Stimulated activated CD8-positive, alpha-beta memory T cell treated with anti-CD3 and anti-CD28 coated beads, Interleukin-4, amount 100 ng/mL, for 24 hours (primary cell): ENCODE measurements at places on chromosomes 5 and 9.

DNA sequence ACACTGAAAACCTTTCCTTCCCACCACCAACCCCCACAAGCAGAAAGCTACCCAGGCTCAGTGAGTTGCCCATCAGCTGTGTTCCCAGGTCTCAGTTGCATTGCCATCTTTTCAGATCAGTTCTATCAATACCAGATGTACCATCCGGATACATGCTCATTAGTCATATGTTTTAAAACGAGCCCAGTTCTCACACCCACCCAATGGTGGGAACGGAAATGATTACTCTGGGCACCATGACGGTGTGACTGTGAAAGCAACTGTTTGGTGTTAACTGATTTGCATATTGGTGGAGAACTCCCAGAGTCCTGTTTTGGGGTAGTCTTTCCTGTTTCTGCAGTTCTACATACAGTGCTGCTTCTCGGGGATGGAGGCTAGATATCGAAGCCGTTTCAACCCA is 212.3 kb downstream of the TRIM36 start:
- DNase-seq: no peak

DNA sequence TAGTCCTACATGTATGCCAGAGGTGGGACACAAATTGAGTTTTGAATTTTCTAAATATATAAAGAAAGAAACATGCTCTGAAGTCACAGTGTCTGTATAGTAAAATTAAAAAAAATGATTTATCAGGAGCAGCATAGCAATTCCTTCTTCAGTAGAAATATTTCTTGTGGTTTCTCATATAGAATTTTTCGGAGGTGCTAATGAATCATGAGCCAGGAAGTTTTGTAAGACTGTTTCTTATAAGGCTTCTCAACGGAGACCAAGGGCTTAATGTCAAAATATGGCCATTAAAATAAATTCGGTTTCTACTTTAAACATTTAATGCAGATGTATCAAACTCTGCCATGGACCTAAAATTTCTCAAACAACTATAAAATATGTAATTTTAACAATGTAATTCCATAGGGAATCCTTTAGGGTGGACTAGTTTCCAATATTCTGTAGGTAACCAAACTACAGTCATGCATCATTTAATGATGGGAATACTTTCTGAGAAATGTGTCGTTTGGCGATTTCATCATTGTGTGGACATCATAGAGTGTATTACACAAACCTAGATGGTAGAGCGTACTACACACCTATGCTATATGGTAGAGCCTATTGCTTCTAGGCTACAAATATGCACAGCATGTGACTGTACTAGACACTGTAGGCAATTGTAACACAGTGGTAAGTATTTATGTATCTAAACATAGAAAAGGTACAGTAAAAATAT is 66.3 kb downstream of the ANKRD55 start:
- DNase-seq: no peak

DNA sequence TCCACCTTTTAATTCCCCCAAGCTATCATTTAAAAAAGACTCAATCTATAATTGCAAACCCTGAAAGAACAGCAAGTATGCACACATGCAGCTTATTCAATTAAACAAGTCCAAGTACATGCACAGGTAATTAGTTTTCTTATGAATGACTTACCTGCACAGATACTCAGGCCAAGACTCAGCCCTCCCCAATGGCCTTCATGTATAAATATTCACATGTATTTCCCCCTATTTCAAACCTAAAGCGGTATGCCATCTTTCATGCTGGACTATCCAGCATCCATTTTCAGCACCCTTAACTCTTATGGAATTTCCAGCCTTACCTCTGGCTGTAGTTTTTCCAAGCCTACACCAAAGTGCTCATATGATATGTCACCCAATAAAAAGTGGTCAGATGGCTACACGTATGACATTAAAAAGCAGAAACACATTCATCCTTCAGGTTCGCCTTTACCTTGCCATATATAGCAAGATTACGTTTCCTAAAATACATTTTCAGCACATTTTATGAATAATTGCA is 205.5 kb downstream of the MEF2C start:
- no peak for DNase-seq

DNA sequence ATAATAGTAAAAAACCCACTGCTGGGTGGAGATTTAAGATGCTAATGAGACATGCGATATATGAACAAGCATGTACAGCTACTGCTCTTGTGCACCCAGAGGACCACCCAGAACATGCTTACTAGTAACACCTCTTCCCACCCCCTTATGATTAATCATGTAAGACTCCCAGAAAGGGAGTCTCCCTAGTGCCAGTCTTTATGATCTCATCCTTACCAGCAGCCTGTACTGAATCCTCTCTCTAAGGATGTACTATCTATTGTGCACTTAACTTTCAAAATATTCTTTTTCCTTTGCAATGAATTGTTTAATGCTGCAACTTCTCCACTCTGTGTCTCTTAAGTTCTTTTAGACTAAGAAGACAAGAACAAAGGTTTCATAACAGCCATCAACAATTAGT is 9.1 kb upstream of the MAT2B start:
- DNase-seq: no peak

GRCh38 chr5:80399526-80400239 is 8.2 kb upstream of the ZFYVE16 start:
- no peak for DNase-seq

- DNase-seq: no peak
These were observed 73.4 kb upstream of the PLPP6 start for GRCh38 chr9:4588721-4589120.

- DNase-seq: no peak
These were observed 86.5 kb downstream of the KLHL3 start for GRCh38 chr5:137649228-137649935.

- DNase-seq: no peak
These were observed 136.1 kb downstream of the TMEM38B start for GRCh38 chr9:105830461-105830860.

DNA sequence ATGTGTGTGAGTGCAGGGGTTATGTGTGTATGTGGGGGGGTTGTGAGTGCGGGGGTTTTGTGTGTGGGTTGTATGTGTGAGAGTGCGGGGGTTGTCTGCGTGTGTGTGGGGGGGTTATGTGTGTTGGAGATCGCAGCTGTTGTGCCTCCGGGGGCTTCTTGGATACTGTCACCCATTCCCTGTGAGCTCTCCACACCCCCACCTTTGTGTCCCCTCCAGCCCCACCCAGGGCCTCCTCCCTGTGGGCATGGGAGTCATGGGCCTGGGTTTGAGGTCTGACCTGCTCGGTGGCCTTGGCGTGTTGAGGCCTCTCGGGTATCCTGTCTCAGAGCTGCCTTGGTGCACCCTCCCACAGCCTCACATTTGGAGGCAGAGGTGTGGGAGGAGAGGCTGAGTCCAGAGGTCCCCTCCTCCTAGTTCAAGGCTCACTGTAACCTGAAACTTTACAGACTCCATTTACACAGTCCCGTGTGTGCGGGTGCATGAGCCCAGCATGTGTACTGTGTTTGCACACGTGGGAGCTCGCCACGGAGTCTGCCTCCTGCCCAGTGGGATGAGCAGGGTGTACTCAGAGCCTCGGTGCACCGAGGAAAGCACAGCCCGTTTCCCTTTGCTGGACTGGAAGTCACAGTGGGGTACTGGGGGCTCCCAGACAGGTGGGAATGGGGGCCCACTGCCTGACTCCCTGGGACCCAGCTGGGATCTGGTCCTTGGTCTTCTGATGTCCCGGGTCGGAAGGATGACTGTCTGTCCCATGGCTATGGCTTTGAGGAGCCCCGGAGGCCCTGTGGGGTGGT is 43.4 kb downstream of the RXRA start:
- DNase-seq: no peak

- DNase-seq: no peak
These were observed 79.2 kb upstream of the PANK3 start for GRCh38 chr5:168658394-168658793.

GRCh38 chr5:35518104-35518503 is 99.6 kb upstream of the SPEF2 start:
- no peak for DNase-seq

DNA sequence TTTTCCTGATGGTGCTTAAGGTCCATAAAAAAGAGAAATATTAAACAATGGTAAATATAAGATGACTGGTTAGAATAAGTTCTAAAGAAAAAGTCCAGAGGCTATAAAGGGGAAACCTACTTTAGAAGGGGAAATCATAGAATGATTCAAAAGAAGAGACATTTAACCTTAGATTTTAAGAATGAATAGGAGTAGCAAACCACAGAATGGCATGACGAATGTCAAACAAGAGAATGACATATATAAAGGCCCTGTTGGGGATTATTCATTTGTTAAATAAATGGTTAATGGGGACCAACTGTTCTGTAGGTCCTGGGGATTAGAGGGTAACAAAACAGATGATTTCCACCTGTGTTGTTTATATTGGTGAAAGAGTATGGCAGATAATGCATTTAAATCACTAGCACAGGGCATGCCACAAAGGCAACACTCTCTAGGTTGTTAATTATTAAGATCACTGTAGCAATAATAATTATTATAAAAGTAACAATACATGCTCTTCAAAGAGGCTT is 495.2 kb upstream of the GRIA1 start:
- DNase-seq: no peak

- no peak for DNase-seq
These were observed 272.7 kb downstream of the ADAMTSL1 start for GRCh38 chr9:18746631-18747030.

DNA sequence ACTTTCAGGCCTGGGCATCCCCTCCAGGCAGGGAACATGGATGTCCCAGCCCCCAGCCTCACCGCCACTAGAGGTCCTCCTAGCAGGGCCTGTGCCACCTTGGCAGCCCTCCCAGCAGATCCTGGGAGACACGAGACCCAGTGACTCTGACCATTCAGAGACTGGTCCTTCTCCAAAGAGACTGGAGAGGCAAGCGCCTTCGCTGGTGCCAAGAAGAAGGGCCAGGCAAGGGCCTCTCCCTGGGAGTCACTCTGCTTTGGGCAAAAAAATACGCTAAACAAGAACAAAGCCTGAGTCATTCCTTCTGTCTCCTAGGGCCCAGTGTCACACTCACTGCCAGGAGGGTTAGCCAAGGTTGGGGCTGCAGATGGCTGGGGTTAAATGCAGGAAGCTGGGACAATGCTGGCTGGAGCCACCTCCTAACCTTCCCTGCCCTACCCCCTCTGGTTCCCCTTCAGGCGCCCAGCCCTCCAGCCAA is 35.3 kb upstream of the SMIM23 start:
- no peak for DNase-seq

- no peak for DNase-seq
These were observed 25.4 kb upstream of the SARDH start for GRCh38 chr9:133763272-133764183.

- DNase-seq: no peak
These were observed 108.1 kb upstream of the IL6ST start for GRCh38 chr5:56102889-56103288.

DNA sequence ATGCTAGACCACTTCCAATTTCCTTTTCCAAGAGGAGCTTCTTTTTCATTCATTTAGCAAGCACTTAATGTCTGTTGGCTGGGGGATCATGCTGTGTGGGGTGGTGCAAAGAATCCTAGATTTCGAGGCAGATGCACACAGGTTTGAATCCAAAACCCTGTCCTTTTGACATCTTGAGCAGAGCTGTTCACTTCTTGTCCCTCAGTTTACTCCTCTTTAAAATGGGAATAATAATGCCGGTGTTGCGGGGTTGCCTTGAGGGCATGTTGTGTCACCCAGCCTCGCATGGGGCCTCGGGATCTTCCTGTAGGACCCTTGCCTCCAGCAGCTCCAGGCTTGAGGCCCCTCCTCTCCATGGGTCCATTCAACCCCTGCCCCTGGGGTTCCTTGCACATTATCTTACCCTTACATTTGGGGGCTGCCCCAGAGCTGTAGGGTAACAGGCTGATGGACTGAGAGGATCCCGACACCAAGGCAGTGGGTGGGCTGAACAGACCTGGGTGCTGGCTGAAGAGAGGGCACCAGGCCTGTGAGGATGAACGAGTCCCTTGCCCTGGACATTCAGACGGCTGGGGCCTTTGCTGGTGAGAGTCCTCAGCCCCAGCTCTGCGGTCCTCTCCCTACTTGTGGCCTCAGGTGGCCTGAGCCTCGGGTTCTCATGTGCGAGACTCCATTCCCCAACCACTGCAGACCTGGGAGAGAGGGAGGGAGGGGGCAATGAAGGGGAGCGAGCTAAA is 145.8 kb downstream of the BARX1 start:
- no peak for DNase-seq

DNA sequence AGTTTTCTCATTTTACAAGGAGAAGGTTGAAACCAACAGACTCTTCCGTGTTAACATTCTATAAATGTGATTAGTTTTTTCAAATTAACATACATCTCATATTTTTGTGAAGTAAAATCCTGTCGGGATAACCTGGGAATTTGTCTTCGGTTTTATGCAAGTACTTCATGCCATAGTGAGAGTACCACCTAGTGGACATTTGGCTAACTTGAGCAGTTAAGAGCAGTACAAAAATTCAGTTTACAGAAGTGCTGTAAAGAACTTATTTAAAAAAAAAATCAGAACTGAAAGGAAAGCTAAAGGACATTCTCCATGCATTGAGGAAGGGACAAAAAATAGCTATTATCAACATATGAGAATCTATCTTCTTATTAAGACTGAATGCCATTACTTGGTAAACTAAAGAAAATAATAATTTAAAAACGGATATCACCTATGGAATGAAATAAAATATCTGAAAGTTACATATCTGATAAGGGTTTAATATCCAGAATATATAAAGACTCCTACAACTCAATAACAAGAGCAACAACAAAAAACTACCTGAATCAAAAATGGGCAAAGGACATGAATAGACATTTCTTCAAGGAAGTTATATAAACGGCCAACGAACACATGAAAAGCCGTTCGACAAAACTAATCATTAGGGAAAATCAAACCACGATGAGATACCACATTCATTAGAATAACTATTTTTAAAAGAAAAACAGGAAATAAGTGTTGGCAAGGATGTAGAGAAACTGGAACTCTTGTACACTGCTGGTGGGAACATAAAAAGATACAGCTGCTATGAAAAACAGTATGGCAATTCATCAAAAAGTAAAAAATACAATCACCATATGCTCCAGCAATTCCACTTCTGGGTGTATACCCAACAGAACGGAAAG is 117.0 kb upstream of the GNA14 start:
- no peak for DNase-seq

GRCh38 chr9:124733964-124734740 is 37.0 kb downstream of the NR6A1 start:
- DNase-seq: no peak

- no peak for DNase-seq
These were observed 272.7 kb downstream of the MLLT3 start for GRCh38 chr9:20349568-20349967.

DNA sequence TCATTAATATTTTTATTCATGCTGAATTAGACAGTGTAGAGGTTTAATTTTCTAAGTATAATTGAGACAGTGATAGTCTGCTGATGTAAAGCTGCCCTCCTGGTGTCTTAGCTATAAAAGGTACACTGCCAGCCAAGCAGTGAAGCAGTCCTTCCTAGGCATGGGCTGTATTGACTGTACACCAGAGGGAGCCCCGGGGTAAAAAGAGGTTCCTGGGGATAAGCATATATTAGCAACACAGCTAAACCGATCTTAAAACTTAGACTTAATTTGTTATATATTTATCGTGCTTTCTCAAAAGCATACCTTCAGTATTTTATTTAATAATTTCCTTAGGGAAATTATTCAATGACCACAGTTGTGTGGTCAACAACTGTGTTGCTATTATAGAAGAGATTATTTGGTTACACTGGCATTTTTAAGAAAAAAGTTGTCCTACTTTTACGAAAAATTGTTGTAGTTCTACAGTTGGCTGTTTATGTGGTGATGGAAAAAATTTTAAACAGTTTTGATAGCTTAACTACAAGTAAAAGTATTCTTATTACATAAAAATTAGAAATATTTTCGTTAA is 68.8 kb downstream of the ELL2 start:
- no peak for DNase-seq
